ENCODE measurements at places on chromosomes 5 and 9.

DNA sequence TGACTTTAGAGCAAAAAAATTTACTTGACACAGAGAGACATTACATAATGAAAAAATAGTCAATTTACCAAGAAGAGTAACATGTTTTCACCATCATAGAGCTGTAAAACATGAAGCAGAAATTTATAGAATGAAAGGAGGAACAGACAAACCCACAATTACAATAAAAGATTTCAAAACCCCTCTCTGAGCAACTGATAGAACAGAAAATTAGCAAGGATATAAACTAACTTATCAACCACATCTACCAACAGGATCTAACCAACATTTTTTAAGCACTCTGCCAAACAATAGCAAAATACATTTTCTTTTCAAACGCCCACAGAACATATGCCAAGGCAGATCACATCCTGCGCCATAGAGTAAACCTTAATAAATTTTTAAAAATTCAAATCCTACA lies 17.9 kb downstream of the SLCO4C1 start:
- DNase-seq, result no peak

- DNase-seq, result no peak
These were observed 13.4 kb upstream of the RAD23B start for GRCh38 chr9:107269681-107270080.

- no peak for DNase-seq
These were observed 67.8 kb downstream of the FGF1 start for GRCh38 chr5:142618130-142618523.

- DNase-seq, result no peak
These were observed 450.2 kb downstream of the NR2F1-AS1 start for GRCh38 chr5:93130624-93131490.

- no peak for DNase-seq
These were observed 20.7 kb upstream of the PTPN3 start for GRCh38 chr9:109518621-109519335.

DNA sequence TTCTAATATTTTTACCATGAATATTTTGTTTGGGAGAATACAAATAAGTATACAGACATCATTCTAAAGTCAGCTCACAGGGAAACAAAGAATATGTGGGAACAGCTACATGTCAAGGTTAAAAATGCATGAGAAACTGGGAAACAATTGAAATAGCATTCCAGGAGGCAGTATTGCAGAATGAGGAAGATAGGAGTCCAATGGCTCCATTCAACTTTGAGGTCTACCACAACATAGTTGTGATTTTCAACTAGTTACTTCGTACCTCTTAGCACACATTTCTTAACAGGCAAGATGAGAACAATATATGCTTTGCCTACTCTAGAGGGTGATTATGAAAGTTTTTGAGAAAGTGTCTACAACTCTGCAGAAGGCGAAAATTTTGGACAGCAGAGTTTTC lies 35.2 kb upstream of the CAST start:
- DNase-seq, result no peak

- no peak for DNase-seq
These were observed 421.3 kb downstream of the CETN3 start for GRCh38 chr5:89988129-89988810.

DNA sequence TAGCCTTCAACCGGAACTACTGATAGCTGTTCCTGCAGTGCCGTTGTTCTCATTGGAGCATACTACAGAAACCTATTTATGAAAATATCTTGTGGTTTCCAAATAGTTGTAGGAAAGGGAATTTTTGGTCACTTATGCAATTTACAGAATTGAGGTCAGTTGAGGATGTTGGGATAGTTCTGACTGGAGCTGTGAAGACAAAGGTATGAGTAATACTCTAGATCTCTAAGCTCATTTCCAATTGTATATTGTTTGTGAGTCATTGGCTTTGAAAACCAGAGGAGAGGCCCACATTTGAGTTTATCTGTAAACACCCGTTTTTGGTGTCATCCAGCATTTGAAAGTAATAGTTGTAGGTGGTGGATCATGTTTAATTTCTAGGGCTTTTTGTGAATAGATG lies 561.3 kb upstream of the WWC1 start:
- no peak for DNase-seq

DNA sequence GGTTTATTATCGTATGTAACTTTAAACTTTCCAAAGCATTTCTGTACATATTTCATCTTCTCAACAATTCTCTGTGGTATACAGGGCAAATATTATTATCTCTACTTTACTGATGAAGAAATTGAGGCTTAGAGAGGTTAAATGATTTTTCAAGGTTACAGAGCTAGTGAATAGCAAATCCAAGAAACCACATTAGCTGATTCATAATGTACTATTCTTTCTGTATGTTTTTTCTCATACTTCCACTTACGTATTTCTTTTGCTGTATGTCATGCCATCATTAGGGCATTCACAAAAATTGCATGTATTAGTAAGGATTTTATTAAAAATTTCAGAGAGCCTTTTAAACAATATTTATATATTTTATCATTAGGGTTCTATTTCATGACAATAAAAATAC lies 372.4 kb upstream of the DMAC1 start:
- DNase-seq, result no peak

DNA sequence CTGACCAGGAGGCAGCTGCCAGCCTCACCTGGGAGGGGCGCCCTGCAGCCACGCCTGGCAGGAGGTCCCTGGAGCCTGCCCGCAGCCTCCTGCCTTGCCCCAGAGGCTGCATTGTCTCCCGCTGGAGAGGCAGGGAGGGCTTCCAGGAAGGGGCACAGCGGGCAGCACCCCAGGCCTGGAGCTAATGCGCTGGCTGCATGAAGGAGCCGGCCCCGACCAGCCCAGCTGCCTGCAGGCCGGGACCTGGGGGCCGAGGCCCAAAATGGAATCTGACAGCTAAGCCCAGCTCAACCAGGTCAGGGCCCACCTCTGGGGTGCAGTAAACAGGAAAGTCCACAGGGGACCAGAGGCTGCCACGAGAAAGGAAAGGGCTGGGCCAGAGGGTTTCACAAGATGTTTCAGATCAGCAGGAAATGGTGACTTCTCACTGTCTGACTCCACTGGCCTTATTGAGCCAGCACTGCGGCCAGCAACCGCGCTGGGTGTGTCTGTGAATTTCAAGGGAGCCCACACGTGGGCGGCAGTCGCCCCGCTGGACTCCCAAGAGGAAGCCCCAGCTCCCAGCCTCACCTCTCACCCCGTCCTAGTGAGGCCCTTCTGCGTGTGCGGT lies 18.6 kb upstream of the NOTCH1 start:
- DNase-seq, result peak; percentile 87

DNA sequence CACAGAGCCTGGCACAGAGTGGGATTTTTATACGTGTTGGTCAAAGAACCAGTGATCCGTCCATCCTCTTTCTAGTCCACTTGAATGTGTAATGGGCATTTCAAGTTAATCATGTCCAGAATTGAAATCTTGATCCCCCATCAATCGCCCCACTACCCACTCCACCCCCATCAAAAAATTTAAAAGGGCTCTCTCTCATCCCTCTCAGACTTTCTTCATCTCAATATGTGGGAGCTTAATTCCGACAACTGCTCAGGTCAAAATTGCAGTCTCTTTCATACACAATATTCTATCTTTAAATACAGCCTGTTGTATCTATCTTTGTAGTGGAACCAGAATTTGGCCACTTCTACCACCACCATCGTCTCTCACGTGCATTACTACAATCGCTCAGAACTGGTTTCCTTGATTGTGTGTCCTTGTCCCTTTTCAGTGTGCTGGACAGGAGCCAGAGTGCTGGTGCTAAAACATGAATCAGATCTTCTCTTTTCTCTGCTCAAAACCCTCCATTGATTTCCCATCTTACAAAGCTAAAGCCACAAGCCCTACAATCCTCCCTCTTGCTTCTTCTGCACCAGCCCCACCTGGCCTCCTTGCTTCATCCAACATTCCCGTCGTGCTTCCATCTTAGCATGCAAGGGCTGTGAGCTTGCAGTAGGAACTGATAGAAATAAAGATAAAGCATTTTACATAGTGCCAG lies 786 bp upstream of the KIF3A start:
- no peak for DNase-seq

- DNase-seq, result no peak
These were observed 28.6 kb upstream of the FEM1C start for GRCh38 chr5:115573133-115573532.

Measured in suprapubic skin (tissue), 4 donors.